Islet precursor cell (in vitro differentiated cells): ENCODE measurements at places on chromosomes 11 and 22.

- DNase-seq = no peak
Observed at GRCh38 chr11:118928870-118929500, 3.3 kb upstream of the BCL9L start.

GRCh38 chr11:56172256-56172830 is 4.1 kb upstream of the OR5J2 start:
- no peak for DNase-seq

GRCh38 chr11:66907751-66908630 is 50.2 kb downstream of the PC start:
- DNase-seq = no peak

GRCh38 chr11:47248304-47248663 is 330 bp downstream of the ACP2 start:
- DNase-seq = no peak

DNA sequence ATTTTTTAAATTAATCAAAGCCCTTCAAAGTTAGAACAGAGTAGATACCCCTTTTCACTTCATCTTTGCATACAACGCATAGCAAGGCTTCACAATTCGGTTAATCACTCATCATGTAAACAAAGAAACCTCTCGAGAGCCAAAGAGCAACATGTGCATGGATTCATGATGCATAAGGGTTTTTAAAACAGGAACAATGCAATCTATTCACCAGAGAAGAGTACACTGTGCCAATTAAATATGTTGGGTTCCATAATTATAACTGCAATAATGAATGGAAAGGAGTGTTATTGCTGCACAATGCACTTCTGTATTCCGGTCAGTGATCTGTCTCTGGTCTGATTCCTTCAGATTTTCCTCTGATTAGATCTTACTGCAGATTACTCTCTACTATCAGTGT is 45.3 kb downstream of the CADM1 start:
- no peak for DNase-seq

- DNase-seq = no peak
Observed at GRCh38 chr11:117818041-117818873, 6.3 kb downstream of the FXYD2 start.

GRCh38 chr11:121757480-121758125 is 304.8 kb upstream of the SORL1-AS1 start:
- DNase-seq = no peak

DNA sequence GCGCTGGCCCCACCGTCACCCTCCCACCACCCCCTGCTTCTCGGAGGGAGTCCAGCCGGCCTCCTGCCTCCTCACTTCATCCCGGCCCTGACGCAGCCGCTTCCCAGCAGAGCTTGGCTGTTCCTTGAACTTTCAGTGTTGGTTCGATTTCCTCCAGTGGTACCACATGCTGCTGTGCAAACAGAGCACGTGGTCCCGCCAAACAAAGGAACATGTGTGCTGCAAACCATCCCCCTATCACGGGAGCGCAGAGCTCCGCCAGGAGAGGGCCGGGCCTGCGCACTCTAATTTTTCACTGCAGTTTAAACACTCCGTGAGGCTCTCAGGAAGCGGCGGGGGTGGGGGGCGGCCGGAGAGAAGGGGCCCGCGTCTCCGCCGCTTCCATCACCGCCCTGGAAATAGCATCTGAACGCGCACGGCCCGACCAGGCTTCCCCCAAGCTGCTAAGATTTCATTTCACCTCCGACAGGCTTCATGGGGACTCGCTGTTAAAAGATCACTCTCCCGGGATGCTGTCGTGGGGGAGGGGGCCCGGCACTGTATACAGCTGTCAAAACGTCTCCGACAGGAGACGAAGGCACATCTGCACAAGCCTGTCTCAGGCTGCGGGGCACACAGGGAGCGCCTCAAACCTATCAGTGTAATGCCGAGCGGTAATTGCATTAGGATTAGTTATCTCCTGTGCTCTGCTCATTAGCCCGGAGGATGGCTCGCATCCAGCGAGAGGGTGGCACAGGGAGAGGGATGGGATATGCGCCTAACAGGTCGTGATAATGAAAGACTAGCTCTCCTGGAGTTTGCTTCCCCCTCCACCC is 269.9 kb upstream of the SORL1-AS1 start:
- DNase-seq = peak; percentile 88

- DNase-seq = peak; percentile 32
Observed at GRCh38 chr11:120781486-120782120, 242.3 kb upstream of the TBCEL start.
